ENCODE measurements at places on chromosomes 3 and 15.

DNA sequence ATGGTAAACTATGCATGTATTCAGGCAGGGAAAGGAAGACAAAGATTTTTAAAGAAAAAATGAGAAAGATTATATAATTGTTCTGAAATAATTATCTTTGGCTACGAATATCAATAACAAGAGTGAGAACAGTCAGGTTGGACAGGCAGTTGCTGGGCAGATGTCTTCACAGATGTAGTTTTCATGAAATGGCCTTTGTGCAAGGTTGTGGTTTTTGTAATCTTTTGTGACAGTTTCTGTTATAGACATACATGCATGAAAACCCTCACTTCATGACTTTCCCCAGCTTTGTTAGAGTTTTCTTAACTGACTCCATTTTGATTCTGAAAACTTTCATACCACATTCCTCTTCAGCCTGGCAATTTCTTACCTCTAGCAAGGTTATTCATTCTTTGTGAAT is 34.9 kb upstream of the SLC25A36 start:
- DNase-seq, result no peak

GRCh38 chr3:51669241-51670052 is 1.6 kb upstream of the TEX264 start:
- peak; percentile 73 for DNase-seq

GRCh38 chr3:177371888-177372287 is 174.6 kb upstream of the TBL1XR1 start:
- DNase-seq, result no peak

DNA sequence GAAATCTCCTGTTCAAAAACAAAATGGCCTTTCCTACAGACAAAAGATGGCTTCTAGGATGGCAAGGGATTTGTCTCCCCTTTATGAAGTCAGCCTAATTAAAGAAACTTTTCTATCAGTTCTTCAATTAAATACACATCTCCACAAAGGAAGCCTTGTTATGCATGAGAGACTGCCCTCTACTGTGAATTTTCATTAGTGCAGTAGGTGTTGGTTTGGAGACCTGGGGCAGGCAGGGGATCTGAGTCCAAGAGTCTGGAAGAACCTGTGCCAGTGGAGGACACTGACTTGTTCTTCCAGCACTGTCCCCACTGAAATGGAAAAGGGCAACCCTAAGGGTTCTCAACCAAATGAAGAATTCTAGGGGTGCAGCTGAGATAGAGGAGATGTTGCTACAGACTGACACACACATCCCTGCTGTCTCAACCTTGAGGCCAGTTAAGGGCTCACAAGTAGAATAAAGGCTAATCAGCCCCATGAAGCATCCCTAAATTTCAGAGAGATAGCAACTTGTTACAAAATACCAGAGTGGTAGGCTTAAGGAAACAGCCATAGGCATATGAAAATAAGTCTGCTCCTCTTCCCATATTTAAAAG is 174.0 kb upstream of the PRICKLE2 start:
- peak; percentile 33 for DNase-seq

GRCh38 chr3:169104972-169105371 is 558.5 kb downstream of the MECOM start:
- no peak for DNase-seq

- DNase-seq, result no peak
Observed at GRCh38 chr15:58760385-58761009, 10.6 kb upstream of the MINDY2 start.

- DNase-seq, result no peak
Observed at GRCh38 chr3:190302212-190302867, 19.9 kb downstream of the CLDN1 start.

DNA sequence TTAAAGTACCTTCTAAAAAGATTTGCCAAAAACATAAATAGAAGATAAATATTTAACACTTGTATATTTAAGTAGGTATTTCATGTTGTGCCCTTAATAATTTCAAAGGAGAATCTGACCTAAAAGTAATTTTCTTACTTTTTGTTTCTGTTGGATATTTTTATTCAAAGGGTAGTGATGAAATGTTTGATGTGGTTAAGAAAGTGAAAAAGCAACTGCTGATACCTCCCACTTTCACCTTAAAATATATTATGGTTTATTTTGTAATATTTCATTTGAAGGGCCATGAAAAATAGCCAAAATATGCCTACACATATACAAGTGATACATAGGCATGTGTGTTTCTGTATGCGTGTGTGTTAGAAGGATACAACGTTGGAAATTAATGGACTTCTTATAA is 5.8 kb upstream of the SLITRK3 start:
- no peak for DNase-seq

- no peak for DNase-seq
Observed at GRCh38 chr15:67564968-67565345, 22.5 kb downstream of the MAP2K5 start.

GRCh38 chr3:195110647-195111318 is 160.2 kb downstream of the XXYLT1 start:
- no peak for DNase-seq
